Caco-2 (cell line): ENCODE measurements at places on chromosomes 6 and 20. TPM values are rescaled to one million over a fixed set of nuclear protein-coding genes. Genes with fewer than 3 reads are reported as not detected.

SLC16A10 gene
- 13.6 and 14.2 TPM in 2 replicates for total RNA-seq

SLC32A1 gene
- total RNA-seq = not detected in 2 replicates

TRIM15 gene
- total RNA-seq = 5.2 and 6.9 TPM in 2 replicates

- H3K27ac ChIP-seq = no peak overlapping the region
- no peak for DNase-seq
- no peaks in the 10 kb centered on the region for H3K27me3 ChIP-seq
Measured at GRCh38 chr6:106967936-106968555, 6.5 kb downstream of the CD24 start.

GRCh38 chr6:144469144-144469575, 184.0 kb downstream of the UTRN start:
- no peak overlapping the region for H3K4me3 ChIP-seq
- no peaks in the 10 kb centered on the region for H3K36me3 ChIP-seq
- peaks cover 35% of the 10 kb centered on the region for H3K4me1 ChIP-seq
- H3K27ac ChIP-seq = peak overlapping the region; percentile 59
- no peaks in the 10 kb centered on the region for H3K27me3 ChIP-seq
